ENCODE measurements at places on chromosomes 12 and 14.

- no peak for DNase-seq
Observed at GRCh38 chr12:31236998-31237637, 88.8 kb downstream of the SINHCAF start.

- DNase-seq: no peak
Observed at GRCh38 chr12:11773889-11774677, 124.6 kb downstream of the ETV6 start.

DNA sequence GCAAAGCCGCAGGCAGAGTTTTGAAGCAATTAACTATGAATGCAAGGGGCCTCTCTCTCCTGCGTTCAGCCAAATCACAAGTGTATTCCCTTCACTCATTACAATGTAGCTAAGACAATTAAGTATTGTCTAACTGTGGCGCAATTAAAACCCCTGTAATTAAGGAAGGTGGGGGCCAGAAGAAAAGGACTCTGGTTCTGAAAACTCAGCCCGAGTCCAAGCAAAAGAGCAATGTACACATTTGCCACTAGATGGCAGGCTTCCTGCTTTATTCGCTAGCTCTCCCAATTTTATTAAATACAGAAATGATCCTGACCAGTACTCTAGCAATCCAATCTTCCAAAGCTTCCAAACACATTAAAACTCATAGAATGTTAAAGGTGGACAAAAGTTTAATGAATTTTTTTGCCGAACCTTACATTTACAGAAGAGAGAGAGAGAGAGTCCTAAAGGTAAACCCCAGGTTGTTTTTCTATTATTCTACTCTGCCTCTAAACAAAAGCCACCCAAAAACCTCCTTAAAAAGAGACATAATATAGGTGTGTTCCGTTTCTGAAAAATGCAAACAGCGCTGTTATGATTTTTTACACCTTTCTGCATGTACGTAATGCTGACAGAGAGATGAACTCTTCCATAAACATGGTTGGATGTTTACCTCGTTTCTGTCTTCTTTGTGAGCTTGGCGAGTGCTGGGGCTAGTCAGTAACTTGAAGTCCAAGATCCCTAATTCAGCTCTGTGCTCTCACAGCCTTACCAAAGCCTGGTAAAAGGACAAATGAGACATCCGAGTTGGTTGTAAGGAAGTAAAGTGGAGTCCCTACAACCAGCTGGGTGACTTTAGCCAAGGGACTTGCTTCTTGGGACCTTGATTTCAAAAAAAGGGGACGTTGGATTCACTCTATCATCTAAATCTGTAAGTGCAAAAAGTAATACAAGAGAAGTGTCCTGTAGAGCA is 50.9 kb upstream of the VASH1 start:
- peak; percentile 32 for DNase-seq

GRCh38 chr14:55867719-55868118 is 250.5 kb upstream of the PELI2 start:
- no peak for DNase-seq

DNA sequence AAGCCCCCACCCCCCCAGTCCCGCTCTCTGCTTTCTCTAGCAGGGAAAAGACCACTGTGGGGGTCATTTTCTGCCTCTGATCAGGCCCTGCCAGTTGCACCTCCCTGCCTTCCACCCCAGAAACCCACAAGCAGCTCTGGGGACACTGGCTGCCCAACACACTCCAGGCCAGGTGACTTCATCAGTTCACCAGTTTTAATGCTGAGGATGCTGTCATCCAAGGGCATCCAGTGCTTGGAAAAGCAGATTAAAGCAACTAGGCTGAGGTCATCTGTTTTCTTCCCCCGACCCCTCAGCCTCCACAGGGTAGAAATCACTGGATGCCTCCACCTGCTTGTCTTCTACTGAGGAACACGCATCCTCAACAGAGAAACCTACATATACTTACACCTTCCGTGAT is 282.4 kb downstream of the DPF3 start:
- peak; percentile 1 for DNase-seq

- no peak for DNase-seq
Observed at GRCh38 chr12:24600551-24600950, 348.4 kb downstream of the BCAT1 start.

DNA sequence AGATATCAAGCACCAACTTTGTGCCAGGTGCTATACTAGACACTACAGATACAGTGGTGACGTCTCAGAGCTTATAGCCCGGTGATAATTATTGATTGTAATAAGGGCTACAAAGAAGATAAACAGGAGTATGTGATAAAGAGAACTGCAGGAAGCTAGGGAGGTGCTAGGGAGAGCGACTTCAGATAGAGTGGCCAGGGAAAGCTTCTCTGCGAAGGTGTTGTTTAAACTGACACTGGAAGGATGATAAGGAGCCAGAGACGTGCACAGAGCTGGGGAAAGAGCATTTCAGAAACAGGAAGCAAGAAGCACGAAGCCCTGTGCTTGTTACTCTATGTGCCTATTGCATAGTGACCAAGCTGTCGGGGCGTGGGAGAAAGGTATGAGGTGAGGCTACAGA is 48.1 kb upstream of the OTX2 start:
- DNase-seq: no peak

DNA sequence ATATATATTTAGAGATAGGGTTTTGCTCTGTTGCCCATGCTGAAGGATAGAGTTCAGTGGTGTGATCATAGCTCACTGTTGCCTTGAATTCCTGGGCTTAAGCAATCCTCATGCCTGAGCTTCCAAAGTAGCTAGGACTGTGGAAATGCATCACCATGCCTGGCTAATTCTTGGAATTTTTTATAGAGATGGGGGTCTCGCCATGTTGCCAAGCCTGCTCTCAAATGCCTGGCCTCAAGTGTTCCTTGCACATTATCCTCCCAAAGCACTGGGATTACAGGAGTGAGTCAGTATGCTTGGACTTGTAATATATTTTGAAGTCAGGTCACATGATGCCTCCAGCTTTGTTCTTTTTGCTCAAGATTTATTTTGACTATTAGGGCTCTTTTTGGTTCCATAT is 178.0 kb downstream of the RPAP3 start:
- no peak for DNase-seq

- DNase-seq: no peak
Observed at GRCh38 chr12:95298916-95299315, 81.3 kb downstream of the VEZT start.

- no peak for DNase-seq
Observed at GRCh38 chr14:20866963-20867362, 24.2 kb upstream of the RNASE3 start.

GRCh38 chr12:73598626-73599025 is 939.0 kb upstream of the ATXN7L3B start:
- DNase-seq: no peak

- no peak for DNase-seq
Observed at GRCh38 chr12:69304284-69304683, 43.9 kb upstream of the LYZ start.

DNA sequence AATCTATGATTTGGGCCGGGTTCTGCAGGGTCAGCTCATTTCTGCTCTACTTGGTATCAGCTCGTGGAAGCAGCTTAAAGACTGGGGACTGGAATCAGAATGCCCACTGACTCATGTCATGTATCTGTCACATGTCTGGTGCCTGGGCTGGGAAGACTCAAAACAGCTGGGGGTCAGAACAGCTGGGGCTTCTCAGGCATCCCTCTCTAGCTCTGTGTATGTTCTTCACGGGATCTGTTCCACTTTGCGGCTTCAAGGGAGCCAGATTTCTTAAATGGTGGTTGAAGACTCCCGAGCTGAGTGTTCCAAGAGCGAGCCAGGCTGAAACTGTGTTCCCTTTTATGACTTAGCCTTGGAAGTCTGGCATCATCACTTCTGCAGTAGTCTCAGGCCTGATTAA is 11.9 kb downstream of the AEBP2 start:
- no peak for DNase-seq

DNA sequence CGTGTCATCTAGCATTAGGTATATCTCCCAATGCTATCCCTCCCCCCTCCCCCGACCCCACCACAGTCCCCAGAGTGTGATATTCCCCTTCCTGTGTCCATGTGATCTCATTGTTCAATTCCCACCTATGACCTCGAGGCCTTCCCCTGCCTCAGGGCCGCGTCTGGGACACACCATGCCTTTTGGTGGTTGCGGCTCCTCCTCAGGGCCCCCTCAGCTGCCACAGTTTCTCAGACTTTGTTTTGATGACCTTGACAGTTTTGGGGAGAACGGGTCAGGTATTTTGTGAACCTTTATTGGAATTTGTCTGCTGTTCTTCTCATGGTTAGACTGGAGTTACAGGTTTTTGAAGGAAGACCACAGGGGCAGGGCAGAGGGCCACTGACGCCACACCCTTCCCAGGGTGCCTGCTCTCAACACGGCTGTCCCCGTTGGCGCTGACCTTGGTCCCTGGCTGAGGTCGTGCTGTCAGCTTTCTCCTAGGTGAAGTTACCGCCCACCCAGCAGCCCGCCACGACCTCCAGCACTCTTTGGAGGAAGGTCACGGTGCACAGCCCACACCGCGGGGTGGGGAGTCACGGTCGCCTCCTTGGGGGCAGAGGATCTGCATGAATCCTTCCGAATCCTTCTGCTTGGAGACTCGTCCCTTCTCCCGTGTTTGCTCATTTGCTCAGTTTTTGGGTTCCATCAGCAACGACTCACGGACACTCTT is 130.5 kb downstream of the KIF26A start:
- no peak for DNase-seq

- peak; percentile 76 for DNase-seq
Observed at GRCh38 chr12:6959058-6959804, 8.1 kb downstream of the PTPN6 start.

- no peak for DNase-seq
Observed at GRCh38 chr12:4220536-4221257, 52.9 kb upstream of the CCND2 start.

GRCh38 chr12:49088150-49088931 is 6.3 kb downstream of the DHH start:
- DNase-seq: peak; percentile 77

DNA sequence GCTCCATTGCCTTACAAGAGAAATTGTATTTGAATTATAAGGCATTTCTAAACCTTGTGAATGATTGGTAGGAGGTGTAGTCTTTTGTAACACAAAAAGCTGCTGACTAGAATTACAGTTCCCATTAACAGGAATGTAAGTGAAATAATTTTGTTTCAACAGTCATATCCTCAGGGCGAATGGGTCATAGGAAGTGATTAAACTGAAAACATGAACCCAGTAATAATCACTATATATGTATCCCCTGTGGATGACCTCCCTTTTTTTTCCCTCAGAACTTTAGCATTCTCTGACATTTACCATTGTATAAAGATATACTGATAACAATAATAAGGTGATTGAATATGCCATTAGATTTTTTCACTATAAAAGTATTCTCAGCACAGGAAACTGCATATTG is 312.3 kb downstream of the ATP23 start:
- no peak for DNase-seq

GRCh38 chr12:52307836-52308805 is 13.1 kb downstream of the KRT83 start:
- DNase-seq: peak; percentile 29

- no peak for DNase-seq
Observed at GRCh38 chr12:33676866-33677265, 237.2 kb upstream of the SYT10 start.

DNA sequence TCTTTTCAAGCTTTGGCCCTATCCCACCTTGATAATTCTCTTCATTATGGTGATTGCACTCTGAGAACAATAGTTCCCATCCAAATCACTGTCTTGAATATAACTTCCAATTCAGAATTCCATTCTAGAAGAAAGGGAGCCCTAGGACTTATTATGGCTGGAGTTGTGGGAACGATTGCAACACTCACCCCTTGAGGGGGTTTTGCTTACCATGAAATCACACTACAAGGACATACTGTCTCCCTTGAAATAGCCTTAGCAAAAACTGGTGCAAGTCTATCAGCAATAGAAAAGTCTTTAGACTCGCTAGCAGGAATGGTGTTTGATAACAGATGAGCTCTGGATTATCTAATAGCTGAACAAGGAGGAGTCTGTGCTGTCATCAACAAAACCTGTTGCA is 31.4 kb upstream of the OXA1L start:
- no peak for DNase-seq

DNA sequence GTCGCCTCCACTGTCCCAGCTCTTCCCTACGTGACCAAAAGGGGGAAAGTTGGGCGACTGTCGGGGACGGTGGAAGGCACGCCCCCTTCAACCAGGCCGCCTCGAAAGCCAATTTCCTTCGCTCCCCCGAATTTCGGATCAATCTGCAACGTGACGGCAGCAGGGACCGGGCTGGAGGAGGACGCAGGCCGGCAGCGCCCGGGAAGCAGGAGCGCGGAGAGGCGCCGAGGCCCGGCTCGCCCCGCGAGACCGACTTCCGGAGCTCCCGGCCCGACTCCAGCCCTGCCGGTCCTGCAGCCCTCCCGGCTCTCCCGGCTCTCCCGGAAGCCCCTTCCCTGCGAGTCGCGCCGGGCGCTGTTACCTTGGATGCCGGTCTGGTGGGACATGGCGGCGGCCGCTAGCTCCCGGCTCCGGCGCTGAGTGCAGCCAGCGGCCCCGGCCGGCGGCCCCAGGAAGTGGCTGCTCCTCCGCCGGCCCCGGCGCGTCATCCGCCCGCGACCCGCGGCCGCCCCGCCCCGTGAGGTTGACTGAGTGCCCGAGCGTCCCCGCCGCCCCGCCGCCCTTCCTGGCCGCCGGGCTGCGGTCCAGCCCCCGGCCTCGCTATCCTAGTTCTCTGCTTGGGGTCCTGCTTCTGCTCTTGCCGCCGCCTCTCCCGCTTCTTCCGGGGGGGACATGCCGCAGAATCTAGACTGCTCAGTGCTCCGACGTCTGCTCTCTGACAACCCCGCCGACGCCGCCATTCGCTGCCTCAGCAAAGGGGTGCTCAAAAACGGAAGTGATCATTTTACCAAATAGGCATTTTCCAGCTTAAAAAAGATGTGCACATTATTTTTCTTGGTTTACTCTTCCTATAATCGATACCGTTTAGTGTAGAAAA is at the start of gene TWF1:
TSS of gene TWF1 (minus strand) at position 458 of the 877 bp plus-strand sequence. CDS start at position 386, 72 bp downstream.
- peak; percentile 85 for DNase-seq

- DNase-seq: no peak
Observed at GRCh38 chr12:105467710-105468366, 137.3 kb downstream of the C12orf75 start.

DNA sequence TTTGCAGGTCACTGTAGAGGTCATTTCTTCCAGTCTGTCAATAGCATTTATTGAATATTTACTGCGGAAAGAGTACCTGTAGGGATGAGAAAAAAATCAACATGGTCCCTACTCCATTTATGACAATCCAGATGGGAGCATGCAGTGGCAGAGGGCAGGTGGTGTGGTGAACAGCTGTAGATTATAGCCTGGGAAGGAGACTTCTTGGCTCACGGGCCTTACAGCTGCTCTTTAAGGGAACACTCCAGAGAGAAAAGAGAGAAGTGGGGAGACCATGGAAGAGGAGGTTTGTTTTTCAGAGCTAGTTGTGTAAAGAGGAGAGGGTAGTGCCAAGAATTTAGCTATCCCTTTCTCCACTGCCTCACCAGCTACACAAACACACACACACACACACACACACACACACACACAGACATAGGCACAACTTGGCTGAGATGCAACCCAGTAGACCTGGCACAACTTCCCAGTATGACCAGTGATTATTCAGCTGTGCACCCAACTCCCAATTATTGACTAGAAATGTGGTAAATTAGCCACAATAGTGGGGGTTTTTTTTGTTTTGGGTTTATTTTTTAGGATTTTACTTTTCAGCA is 41.0 kb downstream of the GPHB5 start:
- no peak for DNase-seq

GRCh38 chr14:73763396-73763795 is 49.2 kb upstream of the PNMA1 start:
- no peak for DNase-seq

GRCh38 chr14:105072892-105073719 is 7.9 kb upstream of the GPR132 start:
- no peak for DNase-seq

GRCh38 chr14:85566603-85567002 is 36.7 kb downstream of the FLRT2 start:
- no peak for DNase-seq

Measured in stimulated activated CD4-positive, alpha-beta T cell treated with anti-CD3 and anti-CD28 coated beads, Interleukin-4, amount 100 ng/mL, for 24 hours (primary cell).